ENCODE measurements at places on chromosomes 6 and 20.

GRCh38 chr20:59144831-59145196, 18.8 kb upstream of the ZNF831 start:
- DNase-seq, result no peak

GRCh38 chr6:158003910-158004700, 22.4 kb downstream of the SYNJ2 start:
- no peak for DNase-seq

GRCh38 chr6:157593596-157593995, 212.6 kb downstream of the ZDHHC14 start:
- no peak for DNase-seq

- no peak for DNase-seq
Measured at GRCh38 chr20:23091721-23092383, 5.7 kb upstream of the CD93 start.

- DNase-seq, result peak; percentile 18
Measured at GRCh38 chr6:38973178-38974057, 75.2 kb upstream of the GLP1R start.

DNA sequence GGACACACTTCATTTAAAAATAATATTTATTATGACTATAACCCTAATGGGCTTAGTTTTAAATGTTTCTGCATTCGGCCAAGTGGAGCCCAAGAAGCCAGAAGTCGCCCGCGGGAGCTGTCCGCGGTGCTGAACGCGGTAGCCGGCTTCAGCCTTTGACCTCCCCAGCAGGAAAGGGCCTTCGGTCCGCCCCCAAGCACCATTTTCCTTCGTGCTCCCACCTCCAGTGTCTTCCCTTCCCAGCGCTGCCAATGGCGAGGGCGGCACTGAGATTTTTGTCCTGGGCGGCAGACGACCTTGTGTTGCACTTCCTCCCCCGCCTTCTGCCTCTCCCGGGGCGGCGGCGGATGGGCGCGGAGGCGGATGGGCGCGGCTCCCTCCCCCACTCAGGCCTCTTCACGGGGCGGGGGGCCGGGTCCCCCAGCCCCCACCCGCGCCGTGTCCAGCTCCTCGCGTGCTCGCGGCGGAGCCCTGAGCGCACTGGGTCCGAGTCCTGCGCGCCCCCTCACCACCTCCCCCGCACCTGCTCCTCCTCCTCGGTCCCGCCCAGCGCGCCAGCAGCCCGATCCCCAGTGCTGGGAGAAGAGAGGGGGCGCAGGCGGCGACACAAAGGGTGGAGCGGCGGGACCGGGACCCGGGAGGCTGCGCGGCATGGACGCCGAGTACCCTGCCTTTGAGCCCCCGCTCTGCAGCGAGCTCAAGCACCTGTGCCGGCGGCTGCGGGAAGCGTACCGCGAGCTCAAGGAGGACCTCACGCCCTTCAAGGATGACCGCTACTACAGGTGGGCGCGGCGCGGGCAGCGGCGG, 23.6 kb upstream of the TMEM181 start:
- DNase-seq, result peak; percentile 24
